Right atrium auricular region (tissue), 2 donors: ENCODE measurements at places on chromosomes 16 and 17. TPM values are rescaled to one million over a fixed set of nuclear protein-coding genes. Genes with fewer than 3 reads are reported as not detected.
A peak's percentile ranks its signal among the peaks of the same experiment; 100 is the strongest.

- H3K36me3 ChIP-seq: no peaks in the 10 kb centered on the region
- DNase-seq: no peak
- no peak overlapping the region for H3K27ac ChIP-seq
Measured at GRCh38 chr16:89855986-89856385, 17.4 kb upstream of the TCF25 start.

TAC4 gene
- not detected for total RNA-seq

DNA sequence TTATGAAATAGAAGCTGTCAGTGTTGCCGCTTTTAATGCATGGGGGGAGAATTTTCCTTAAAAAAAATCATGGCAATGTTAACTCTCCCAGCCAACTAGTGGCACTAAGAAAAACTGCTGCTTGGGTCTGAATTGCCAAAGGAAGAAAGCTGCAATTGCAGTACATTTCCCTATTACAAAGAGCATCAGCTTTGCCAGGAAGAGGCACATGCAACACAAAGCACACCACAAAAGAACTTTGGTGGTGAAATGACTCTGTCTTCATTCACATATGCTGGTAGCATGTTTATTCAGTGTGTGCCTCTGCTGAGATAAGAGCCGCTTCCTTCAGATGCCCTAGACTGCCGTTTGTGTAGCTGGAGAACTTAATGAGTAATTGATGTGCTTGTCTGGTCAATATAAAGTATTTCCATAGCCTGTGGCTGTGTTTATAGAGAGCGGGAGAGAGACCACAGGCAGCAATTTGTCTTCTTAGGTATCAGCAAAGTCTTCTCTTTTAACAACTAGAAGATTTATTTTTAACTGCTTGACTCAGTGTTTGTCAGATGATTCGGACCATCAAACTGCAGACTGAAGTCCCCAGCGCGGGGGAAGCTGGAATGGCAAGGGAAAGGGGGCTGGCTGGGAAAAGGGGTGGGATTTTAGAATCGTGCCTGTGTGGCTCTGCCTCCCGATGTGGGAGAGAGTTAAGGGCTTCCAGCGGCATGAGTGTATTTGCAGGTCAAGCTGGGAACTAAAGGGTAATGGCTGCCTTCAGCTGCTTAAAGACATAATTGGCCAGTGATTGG lies 115.1 kb downstream of the MRTFB start:
- no peaks in the 10 kb centered on the region for H3K4me1 ChIP-seq
- H3K36me3 ChIP-seq: no peaks in the 10 kb centered on the region
- no peak for DNase-seq
- no peaks in the 10 kb centered on the region for H3K27me3 ChIP-seq
- peak overlapping the region; percentile 49 for H3K4me3 ChIP-seq
- peak overlapping the region; percentile 85 for H3K27ac ChIP-seq

DNA sequence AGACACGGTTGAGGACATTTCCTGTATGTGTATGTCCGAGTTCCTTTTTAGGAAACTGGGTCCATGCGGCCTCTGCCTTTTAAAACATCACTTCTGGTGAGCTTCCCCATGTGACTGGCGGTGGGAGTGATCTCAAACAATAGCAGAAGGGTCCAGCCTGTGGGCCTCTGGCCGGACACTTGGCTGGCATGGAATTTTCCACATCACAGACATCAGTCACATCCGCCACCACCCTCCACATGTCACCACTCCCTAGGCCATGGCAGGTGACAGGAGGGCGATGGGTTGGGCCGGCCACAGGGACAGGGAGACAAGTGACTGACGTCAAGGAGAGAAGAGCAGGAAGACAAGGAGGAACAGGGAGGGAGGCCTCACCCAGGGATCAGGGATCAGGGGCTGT lies 83.7 kb downstream of the DNAH17 start:
- no peaks in the 10 kb centered on the region for H3K27me3 ChIP-seq
- no peak overlapping the region for H3K4me3 ChIP-seq
- no peaks in the 10 kb centered on the region for H3K4me1 ChIP-seq
- H3K27ac ChIP-seq: no peak overlapping the region

KRTAP9-8 gene
- not detected for total RNA-seq

- H3K27ac ChIP-seq: no peak within 1 kb of the TSS
- DNase-seq: peak; percentile 66
- H3K27me3 ChIP-seq: peaks cover 8% of the 10 kb centered on the region
- H3K4me1 ChIP-seq: no peaks in the 10 kb centered on the region
- no peaks in the 10 kb centered on the region for H3K36me3 ChIP-seq
- H3K4me3 ChIP-seq: peak within 1 kb of the TSS; percentile 47
Measured at GRCh38 chr17:74736513-74737298, at the start of gene RAB37. Gene RAB37, plus strand, starts transcription at chr17:74737256. Its CDS starts 17 bp downstream, at chr17:74737273.

PLXDC1 gene
- 9.3 TPM for total RNA-seq

- no peak overlapping the region for H3K4me3 ChIP-seq
- no peaks in the 10 kb centered on the region for H3K27me3 ChIP-seq
- no peak for DNase-seq
- no peaks in the 10 kb centered on the region for H3K4me1 ChIP-seq
- H3K27ac ChIP-seq: no peak overlapping the region
- H3K36me3 ChIP-seq: peaks cover 83% of the 10 kb centered on the region
Measured at GRCh38 chr17:6589266-6589946, 33.1 kb upstream of the PITPNM3 start.

MEIOB gene
- total RNA-seq: not detected

DNA sequence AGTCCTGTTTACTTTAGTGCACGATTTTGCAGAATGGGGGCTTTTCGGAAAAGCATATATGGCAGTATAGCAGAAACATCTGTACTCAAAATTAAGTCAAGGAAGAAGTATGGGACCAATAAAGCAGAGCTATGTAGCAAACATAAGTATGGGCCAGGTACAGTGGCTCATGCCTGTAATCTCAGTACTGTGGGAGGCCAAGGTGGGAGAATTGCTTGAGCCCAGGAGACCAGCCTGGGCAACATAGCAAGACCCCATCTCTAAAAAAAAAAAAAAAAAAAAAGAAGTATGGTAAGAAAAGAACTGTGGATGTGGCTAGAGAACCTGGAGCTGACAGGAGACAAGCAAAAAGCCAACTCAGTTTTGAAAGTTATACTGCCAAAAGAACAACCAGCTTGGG lies 36.1 kb downstream of the ZNF652 start:
- no peak for DNase-seq
- no peaks in the 10 kb centered on the region for H3K36me3 ChIP-seq
- no peaks in the 10 kb centered on the region for H3K4me1 ChIP-seq
- no peaks in the 10 kb centered on the region for H3K27me3 ChIP-seq

DNA sequence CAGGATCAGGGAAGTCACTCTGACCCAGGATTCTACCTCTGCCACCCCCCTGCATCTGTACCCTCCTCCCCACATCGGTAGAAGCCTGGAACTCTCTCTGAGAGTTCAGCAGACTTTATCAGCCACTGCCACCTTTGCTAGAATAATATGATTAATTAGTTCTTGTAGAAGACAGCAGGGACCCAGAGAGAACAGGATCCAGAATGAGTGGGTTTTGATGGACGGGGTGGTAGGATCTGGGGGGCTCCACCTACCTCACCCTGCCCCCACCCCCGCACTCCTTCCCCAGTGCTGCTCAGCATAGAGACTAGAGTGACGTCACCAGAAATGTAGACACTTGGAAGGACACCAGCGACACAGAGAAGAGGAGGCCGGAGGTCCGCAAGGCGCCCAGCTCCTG lies 33.5 kb downstream of the ABCC6 start:
- no peak for DNase-seq
- H3K36me3 ChIP-seq: no peaks in the 10 kb centered on the region
- H3K4me3 ChIP-seq: no peak overlapping the region
- H3K27me3 ChIP-seq: no peaks in the 10 kb centered on the region
- H3K27ac ChIP-seq: no peak overlapping the region

GFAP gene
- 5.3 TPM for total RNA-seq

GRCh38 chr17:58284613-58285421 lies 4.1 kb upstream of the MPO start:
- DNase-seq: peak; percentile 21
- H3K4me1 ChIP-seq: no peaks in the 10 kb centered on the region
- H3K27ac ChIP-seq: no peak overlapping the region
- H3K36me3 ChIP-seq: no peaks in the 10 kb centered on the region
- H3K4me3 ChIP-seq: no peak overlapping the region

GRCh38 chr17:28363776-28364650 lies 986 bp downstream of the SEBOX start:
- H3K4me1 ChIP-seq: no peaks in the 10 kb centered on the region
- peaks cover 51% of the 10 kb centered on the region for H3K36me3 ChIP-seq
- no peak for DNase-seq
- no peaks in the 10 kb centered on the region for H3K27me3 ChIP-seq
- no peak overlapping the region for H3K27ac ChIP-seq
- no peak overlapping the region for H3K4me3 ChIP-seq

GRCh38 chr17:79003661-79004411 lies 5.7 kb downstream of the CANT1 start:
- DNase-seq: no peak
- no peak overlapping the region for H3K4me3 ChIP-seq
- H3K27me3 ChIP-seq: no peaks in the 10 kb centered on the region
- H3K36me3 ChIP-seq: no peaks in the 10 kb centered on the region
- H3K4me1 ChIP-seq: peaks cover 42% of the 10 kb centered on the region

BICDL2 gene
- total RNA-seq: 0.28 TPM

DNA sequence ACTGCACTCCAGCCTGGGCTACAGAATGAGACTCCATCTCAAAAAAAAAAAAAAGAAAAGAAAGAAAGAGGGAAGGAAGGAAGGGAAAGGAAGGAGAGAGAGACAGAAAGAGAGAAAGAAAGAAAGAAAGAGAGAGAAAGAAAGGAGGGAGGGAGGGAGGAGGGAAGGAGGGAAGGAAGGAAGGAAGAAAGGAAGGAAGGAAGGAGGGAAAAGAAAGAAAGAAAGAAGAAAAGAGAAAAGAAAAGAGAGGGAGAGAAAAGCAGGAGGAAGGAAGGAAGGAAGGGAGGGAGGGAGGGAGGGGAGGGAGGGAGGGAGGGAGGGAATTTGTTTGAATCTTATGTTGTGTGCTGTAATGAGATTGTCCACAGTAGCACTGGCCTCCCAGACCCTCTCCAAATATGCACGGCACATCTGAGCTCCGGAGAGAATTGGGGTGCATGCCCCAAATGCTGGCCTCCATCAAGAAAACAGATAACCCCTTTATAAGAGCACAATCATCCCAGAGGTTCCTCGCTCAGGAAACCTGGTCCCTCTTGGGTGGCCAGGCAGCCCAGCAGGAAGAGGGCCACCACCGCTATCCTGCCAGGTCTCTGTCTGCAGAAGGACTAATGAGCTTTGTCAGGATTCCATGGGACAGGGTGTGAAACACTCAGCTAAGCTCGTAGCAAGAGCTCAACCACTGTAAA lies 8.8 kb upstream of the EIF1 start:
- H3K27ac ChIP-seq: peak overlapping the region; percentile 56
- no peaks in the 10 kb centered on the region for H3K4me1 ChIP-seq
- no peaks in the 10 kb centered on the region for H3K27me3 ChIP-seq
- no peak for DNase-seq
- no peaks in the 10 kb centered on the region for H3K36me3 ChIP-seq
- H3K4me3 ChIP-seq: no peak overlapping the region

OR4D1 gene
- not detected for total RNA-seq

TEKT3 gene
- not detected for total RNA-seq

DNA sequence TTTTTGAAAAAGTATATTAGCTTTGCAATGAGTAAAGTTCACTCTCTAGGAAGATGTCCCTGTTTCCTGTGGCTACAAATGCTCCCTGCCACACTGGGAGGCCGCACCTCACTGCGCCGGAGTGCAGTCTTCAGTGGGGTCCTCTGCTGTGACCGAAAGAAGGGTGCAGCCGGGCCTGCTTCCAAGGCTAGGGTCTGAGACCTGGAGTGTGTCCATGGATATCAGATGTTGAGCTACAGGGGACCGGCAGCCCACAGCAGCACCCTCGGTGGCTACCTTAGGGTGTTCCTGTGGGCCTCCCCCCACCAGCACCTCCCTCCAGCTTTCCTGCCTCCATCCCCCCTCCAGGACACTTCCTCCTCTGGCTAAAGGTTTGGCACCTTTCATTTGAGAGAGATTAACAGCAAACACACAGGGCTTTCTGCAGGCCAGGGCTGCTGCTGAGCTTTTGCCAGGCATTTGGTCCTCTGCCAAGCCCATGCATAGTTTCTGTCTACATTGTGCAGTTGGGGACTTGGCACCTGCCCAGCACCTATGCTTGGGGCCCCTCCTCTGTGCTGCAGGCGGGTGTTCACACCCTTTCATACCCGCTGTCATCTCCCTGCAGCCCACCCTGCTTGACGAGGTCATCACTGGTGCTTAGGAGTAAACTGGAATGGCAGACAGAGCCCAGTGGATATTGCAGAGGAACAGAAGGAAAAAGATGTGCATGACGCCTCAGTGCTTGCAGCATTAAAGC lies 33.8 kb upstream of the CRISPLD2 start:
- peaks cover 16% of the 10 kb centered on the region for H3K4me1 ChIP-seq
- H3K36me3 ChIP-seq: no peaks in the 10 kb centered on the region
- H3K27ac ChIP-seq: no peak overlapping the region
- DNase-seq: no peak
- no peaks in the 10 kb centered on the region for H3K27me3 ChIP-seq
- no peak overlapping the region for H3K4me3 ChIP-seq

GRCh38 chr17:45246861-45247428 lies 14.9 kb downstream of the SPATA32 start:
- peaks cover 13% of the 10 kb centered on the region for H3K36me3 ChIP-seq
- peaks cover 22% of the 10 kb centered on the region for H3K4me1 ChIP-seq
- H3K27ac ChIP-seq: peak overlapping the region; percentile 70
- no peak for DNase-seq
- H3K27me3 ChIP-seq: no peaks in the 10 kb centered on the region

- H3K36me3 ChIP-seq: no peaks in the 10 kb centered on the region
- no peaks in the 10 kb centered on the region for H3K4me1 ChIP-seq
- no peak overlapping the region for H3K4me3 ChIP-seq
- no peaks in the 10 kb centered on the region for H3K27me3 ChIP-seq
- no peak for DNase-seq
Measured at GRCh38 chr16:68077866-68078700, 7.1 kb upstream of the NFATC3 start.
